ENCODE measurements at places on chromosomes 2 and 18.
A peak's percentile ranks its signal among the peaks of the same experiment; 100 is the strongest.

- no peak for DNase-seq
These were observed 316.6 kb upstream of the NCKAP5 start for GRCh38 chr2:133884739-133885381.

DNA sequence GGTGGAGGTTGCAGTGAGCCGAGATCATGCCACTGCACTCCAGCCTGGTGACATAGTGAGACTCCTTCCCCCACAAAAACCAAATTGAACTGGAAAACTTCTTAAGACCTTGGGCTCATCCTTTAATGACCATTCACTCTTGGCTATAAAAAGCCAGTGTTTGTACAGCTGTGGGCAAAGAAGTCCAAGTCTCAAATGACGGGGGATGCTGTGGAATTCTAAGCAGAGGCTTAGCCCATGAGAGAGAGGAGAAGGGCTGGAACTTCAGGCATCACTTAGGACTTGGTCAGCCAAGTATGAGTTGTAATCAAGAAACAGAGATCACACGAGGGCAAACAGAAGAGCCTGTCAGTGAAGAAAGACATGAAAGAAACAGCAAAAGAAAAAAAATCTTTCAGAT is 79.3 kb upstream of the POU3F3 start:
- no peak for DNase-seq

DNA sequence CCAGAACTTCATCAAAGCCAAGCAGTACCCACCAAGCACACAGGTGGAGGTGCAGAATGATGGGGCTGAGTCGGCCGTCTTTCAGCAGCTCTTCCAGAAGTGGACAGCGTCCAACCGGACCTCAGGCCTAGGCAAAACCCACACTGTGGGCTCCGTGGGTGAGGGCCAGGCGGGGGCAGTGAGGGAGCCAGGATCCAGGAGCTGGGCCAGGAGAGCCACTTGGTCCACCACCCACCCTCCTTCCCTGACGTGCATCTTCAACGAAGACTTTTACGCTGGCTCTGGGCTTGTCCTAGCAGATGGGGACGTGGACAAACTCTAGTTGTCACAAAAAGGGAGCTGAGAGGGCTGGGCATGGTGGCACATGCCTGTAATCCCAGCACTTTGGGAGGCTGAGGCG is 11.8 kb downstream of the VIL1 start:
- DNase-seq: no peak

GRCh38 chr2:157596992-157597681 is 31.5 kb downstream of the ACVR1C start:
- no peak for DNase-seq

DNA sequence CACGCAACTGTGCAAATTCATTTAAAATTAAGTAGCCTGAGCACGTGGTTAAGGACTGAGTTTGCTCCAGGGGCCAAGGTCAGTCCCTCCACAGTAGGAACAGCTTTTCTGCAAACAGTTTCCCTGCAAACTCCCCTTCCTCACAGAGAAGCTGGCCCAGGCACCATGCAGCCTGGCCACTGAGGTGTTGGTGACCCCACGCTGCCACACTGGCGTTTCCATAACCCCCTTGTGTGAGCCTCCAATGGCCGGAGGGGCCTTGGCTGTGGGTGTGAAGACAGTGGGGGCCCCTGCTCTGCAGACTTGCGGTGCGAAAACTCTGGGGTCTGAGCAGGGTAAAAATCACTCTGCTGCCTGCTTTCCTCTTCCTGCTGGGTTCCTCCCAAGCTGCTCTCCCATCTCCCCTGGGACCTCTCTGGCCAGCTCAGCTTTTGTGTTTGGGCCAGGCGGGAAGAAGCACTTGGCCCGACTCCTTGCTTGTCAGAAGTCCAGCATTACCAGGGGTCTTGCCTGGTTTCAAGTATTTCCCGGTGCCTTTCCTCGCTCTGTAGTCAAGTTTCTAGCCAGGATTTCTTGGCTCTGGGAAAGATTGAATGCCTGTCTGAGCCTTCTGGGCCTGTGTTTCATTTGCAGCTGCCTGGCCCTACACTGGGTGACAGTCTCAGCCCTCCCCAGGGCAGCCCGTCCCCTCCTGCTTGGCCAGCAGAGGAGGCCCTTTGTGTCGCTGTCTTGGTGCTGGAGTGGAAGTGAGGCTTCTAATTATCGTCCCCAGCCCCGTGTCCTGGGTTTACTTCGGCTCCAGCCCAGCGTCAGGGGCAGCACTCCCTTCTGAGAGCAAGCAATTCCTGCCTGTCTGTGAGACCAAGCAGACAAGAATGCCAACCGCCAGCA is 131.4 kb upstream of the SLC1A4 start:
- no peak for DNase-seq

DNA sequence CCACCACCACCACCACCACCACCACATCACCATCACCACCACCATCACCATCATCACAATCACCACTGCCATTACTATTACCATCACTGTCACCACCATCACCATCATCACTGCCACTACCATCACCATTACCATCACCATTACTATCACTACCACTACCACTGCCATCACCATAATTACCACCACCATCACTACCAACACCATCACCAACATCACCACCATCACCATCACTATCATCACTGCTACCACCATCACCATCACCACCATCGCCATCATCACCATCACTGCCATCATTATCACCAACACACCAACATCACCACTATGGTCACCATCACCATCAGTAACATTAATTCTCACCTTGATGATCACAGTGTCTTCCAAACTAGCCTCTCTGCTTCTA is 291.4 kb downstream of the TGIF1 start:
- DNase-seq: no peak

DNA sequence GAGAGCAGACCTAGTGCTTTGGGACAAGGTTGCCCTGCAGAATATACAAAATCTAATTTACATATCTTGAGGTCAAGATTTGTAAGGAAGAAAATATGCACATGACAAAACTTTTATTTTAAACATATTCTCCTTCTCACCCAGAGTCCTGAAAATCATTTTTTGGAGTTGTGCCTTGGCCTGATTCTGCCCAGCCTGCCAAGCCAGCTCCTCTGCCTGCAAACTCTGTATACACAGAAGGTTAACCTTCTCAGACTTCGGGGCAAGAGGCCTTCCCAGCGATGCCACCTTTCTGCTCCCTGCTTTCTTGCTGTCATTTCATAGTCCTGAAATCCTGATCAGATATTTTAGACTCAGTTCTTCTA is 95.8 kb upstream of the CAVIN2 start:
- no peak for DNase-seq

DNA sequence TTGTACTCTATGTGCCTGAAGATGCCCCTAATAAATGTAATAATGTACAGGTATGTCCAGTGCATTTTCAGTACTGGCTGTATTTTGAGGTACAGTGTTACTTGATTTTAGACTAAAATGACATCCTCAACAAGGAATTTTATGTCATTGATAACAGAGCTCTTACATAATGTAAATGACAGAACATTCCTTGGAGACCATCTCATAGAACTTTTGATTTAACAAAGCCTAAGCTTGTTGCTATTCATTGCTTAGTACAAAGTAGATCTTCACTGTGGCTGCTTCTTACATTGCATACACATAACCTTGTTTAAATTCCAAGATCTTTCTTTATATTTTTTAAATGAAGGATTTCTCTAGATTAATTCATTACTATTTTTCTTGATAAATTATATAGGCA is 24.1 kb downstream of the DYNC1I2 start:
- DNase-seq: no peak

DNA sequence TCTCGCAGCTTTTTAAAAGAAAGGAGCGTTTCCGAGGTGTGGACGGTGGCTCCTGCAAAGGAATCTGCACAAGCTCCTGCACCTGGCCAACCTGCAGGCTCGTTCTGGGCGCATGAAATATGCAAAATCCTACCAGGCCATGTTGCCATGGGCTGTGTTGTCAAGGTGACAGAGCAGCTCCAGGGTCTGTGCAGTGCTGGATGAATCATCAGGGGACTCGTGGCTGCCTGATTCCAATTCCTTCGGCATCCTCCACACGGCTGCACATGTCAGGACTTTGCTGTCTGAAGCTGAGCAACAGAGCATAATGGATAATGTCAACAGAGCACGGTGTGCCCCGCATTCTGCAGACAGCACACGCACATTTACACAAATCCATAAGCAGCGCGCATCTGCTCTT is 120.5 kb downstream of the EIPR1 start:
- DNase-seq: no peak

- peak; percentile 43 for DNase-seq
These were observed 139.0 kb upstream of the ITGB6 start for GRCh38 chr2:160338901-160339685.

- no peak for DNase-seq
These were observed 81.9 kb downstream of the CDH2 start for GRCh38 chr18:28095041-28095440.

- DNase-seq: peak; percentile 15
These were observed 92.2 kb upstream of the MBOAT2 start for GRCh38 chr2:9095690-9096089.
